COLO829 (cell line): ENCODE measurements at places on chromosomes 7 and 10.

DNA sequence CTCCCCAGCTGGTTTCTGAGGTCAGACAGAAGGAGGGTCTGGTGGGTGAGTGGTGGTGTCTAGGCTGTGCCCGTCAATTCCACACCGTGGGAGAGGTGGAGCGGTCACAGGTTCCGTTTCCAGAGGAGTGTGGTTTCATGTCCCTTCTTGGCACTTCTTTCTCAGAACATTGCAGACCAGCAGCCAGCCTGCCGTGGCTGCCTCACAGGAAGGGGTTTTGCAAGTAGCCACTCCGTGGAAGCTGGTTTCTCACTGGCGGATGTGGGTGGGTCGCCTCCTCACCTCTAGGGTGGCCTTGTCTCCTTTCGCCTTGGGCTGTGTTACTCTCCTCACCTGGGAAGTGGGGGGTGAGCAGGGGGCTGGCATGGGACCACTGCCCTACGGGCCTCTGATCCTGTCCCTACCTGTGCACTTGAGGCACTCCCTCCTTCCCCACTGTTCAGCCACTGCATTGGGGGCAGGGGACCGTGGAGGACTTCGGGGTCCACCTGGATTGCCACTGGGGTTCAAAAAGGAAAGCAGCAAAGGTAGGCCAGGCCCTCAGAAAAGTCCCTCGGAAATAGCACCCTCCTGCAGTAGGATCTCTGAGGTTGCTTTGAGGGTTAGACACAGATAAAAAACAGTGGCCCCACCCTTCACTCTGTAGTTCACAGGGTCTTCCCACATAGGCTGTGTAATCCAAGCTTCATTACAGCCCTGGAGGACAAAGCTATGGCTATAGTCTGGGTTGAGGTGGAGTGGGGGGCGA lies 33.9 kb downstream of the TSPAN14 start:
- no peak for DNase-seq

DNA sequence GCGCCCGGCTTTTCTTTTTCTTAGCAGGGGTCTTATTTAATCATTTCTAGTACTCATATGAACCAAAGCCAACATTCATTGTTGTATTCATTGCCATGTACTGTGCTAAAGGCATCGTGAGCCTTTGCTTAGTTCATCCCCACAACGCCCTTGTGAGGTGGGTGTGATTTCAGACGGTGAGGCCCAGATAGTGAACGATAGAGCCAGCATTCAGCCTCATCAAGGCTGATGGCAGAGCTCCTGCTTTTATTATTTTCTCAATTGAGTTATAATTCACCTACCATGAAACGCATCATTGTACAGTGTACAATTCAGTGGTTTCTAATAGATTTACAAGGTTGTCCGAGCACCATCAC lies 50.1 kb downstream of the HK1 start:
- DNase-seq = no peak

DNA sequence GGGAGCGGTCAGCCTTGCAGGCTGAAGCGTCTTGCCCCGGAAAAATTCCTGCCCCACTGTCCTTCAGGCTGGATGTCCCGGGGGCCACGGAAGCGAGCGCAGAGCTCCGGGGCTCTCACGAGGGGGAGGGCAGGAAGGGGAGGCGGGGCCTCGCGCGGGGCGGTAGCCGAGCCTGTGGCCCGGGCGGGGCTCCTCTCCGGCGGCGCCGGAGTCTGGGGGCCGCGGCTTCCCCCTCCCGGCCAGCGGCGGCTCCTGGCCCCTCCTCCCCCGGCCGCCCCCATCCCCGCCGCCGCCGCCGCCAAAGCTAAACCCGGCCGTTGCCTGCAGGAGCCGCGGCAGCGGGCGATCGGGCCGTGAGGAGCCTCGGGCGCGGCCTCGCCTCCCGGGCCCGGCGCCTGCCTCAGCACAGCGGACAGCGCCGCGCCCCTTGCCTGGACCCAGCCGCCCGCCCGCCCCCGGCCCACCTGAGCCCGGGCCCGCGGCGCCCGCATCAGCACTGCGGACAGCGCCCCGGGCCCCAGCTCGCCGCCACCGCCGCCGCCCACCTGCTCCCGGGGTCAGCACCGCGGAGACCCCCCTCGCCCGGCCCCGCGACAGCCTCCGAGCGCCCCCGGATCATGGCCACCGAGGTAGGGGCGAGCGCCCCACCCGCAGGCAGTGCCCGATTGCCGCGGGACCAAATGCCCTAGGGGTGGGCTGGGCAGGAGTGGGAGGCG lies at the start of gene GOLGA7B:
TSS of gene GOLGA7B (plus strand) at position 157 of the 716 bp plus-strand sequence. CDS start at position 618, 461 bp downstream.
- DNase-seq = peak; percentile 18

DNA sequence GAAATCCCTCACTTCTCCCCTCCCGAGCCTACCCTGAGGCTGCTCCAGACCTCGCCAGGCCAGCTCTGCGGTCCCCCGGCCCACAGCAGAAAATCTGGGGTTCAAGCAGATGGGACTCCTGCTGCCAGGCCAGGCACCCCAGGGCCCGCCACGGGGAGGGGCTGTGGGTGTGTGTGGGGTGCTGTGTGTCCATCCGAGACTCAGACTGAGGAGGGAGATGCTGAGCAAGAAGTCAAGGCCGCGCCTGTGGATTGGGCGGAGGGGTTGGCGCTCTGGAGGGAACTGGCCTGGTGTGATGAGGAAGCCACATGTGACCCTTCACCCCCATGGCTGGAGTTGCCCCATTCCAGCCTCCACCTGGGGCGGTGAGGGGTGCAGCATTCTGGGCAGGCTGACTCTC lies 51.1 kb downstream of the YKT6 start:
- no peak for DNase-seq

DNA sequence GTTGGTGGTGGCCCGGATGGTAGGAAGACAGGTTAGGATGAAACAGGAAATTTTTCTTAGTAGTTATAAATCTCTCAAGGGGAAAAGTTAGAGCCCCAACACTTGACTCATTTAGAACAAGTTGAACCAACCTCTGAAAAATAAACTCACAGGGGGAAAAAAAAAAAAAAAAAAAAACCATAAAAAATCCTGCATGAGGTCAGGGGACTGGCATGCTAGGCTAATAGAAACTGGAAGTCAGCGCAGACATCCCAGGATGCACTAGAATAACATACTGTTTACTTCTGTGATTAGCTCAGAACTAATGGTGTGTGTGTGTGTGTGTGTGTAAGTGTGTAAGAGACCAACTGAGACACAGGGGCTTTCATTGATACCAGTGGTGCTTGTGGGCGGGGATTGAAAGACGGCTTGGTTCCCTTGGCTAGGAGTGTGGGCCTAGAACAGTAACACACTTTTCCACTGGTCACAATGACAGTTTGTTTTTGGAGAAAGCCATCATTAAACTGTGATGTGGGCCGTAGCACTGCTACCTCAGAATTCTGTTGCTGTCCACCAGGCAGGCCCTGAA lies 491.6 kb upstream of the GALNT17 start:
- DNase-seq = no peak

DNA sequence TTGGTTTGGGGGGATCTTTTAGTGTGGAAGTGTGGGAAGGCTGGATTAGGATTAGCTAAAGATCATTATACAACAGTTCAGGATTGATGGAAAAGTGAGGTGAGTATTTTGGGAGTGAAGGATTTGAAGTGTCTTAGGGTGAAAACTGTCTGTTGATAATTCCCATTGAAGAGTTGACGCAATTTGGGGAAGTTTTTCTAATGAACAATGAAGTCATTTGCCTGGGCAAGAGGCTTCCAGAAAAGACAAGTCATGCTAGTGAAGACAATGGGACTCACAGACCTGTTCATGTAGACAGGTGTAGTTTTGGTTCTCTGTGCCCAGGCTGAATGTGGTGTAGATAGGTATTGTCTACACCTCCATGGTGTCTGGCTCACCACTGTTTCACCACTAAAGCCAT lies 194.3 kb upstream of the GPR26 start:
- no peak for DNase-seq

DNA sequence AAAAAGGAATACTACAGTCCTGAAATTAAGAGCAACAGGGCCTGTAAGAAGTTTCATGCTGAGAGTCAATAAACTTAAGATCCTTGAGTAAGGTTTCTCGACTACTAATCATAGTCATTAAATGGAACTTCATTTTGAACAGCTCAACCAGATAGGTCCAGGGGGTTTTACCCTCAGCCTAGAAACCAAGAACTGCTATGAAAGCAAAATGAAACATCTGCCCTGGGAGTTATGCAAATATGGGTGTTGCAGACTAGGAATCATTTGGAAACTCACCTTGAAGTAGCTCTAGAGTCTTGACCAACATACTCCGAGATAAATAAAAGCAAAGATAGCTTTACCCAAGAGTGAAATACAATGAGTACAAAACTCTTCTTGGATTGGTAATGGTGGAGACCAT lies 128.0 kb downstream of the HGF start:
- no peak for DNase-seq

DNA sequence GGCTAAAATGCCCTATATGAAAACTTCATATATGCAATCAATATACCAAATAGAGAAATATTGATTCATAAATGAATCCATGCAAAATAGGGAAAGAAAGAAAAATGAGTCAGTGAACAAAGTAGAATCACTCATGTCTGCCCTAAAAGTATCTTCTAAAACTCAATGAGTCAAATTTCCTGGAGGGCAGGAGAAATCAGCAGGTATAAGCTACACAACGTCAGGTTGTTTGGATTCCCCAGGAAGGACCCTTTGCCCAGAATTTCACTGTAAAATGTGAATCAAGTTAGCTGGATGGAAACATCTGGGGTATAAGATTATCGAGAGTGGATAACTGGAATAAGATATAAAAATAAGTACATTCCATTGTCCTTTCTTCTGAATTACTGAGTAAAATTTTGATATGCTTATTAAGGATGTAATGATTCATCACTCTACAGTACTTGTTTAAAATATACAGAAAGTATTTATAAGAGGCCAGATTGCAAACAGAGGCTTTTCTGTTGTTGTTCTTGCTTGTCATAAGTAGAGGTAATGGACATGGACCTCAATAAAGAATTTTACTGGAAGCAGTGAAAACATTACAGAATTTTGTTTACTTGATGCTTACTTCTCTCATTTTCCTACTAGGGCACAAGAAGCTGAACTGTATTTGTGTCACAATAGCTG lies 99.0 kb downstream of the AGMO start:
- peak; percentile 20 for DNase-seq

GRCh38 chr10:43606323-43607198 lies at the start of gene ZNF485:
Gene ZNF485, plus strand, starts transcription at chr10:43606438. Its CDS starts 613 bp downstream, at chr10:43607051.
- DNase-seq = peak; percentile 54

GRCh38 chr7:108136191-108136688 lies 6.1 kb upstream of the LAMB4 start:
- DNase-seq = no peak

- no peak for DNase-seq
Observed at GRCh38 chr10:108849688-108850087, 1073.6 kb downstream of the XPNPEP1 start.

GRCh38 chr10:71394926-71395562 lies 1.7 kb upstream of the CDH23 start:
- no peak for DNase-seq

GRCh38 chr10:111128331-111129180 lies 51.7 kb downstream of the ADRA2A start:
- peak; percentile 20 for DNase-seq

DNA sequence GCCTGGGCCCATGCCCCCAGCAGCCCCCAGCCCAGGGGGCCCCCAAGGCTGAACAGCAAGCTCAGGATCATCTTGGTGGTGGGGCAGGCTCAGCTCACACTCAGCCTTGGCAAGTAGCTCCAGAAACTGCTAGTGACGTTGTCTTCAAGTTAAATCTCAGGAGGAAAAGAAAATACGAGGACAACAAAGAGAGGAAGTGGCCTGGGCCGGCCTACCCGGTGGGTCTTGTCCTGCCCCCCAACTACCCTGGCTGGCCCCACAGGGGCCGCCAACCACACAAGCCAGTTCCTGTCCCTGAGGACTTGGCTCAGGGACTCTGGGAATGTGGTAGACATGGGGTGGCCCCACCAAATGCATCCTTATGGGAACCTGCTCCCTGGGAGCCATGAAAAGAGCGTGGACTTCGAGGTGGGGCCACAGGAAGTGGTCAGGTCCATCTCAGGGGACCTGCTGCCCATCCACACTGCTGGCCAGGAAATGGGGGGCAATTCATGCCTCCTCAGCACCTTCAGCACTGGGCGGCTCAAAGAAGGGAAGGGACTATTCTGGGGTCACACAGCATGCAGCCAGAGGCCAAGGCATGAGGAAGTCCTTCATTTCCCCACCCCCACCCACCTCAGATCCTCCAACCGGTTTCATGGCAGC lies at the start of gene MMRN2:
TSS of gene MMRN2 (minus strand) at position 145 of the 645 bp plus-strand sequence. CDS start at position 71, 74 bp downstream.
- no peak for DNase-seq

GRCh38 chr10:47409866-47410256 lies 25.8 kb upstream of the ZNF488 start:
- no peak for DNase-seq

GRCh38 chr7:108376206-108376605 lies 80.0 kb downstream of the NRCAM start:
- no peak for DNase-seq

DNA sequence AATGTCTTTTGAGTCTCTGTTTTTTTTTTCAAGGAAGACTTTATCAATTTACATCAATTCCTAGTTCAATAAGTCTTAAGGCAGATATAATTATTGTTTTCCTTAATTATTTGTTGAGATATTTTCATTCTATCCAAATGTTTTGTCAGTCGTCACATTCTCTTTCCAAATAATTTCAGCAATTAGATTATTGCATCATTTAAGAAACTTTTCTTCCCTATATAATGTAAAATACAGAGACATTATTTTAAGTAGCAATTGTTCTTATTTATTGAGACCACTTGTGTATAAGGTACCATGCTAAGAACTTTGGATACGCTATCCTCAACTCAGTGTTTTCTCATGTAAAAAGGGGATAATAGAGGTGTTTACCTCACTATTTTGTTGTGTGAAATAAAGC lies 38.1 kb upstream of the GNAT3 start:
- DNase-seq = no peak

DNA sequence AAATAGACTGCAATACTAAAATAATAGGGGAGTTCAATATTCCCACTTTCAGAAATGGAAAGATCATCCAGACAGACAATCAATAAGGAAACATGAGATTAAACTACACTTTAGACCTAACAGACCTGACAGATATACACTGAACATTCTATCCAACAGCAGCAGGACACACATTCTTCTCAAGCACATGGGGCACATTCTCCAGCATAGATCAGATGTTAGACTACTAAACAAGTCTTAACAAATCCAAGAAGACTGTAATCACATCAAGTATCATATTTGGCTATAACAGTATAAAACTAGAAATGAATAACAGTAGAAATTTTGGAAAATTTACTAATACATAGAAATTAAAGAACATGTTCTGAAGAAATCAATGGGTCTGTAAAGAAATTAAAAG lies 458.9 kb upstream of the ANKRD30A start:
- no peak for DNase-seq

- DNase-seq = no peak
Observed at GRCh38 chr7:148436135-148436534, 154.4 kb upstream of the C7orf33 start.
